Left lobe of liver (tissue), 2 donors: ENCODE measurements at places on chromosomes 6 and 20. TPM values are rescaled to one million over a fixed set of nuclear protein-coding genes. Genes with fewer than 3 reads are reported as not detected.

- no peak for DNase-seq
Observed at GRCh38 chr20:58461899-58462298, 53.3 kb downstream of the APCDD1L start.

DNA sequence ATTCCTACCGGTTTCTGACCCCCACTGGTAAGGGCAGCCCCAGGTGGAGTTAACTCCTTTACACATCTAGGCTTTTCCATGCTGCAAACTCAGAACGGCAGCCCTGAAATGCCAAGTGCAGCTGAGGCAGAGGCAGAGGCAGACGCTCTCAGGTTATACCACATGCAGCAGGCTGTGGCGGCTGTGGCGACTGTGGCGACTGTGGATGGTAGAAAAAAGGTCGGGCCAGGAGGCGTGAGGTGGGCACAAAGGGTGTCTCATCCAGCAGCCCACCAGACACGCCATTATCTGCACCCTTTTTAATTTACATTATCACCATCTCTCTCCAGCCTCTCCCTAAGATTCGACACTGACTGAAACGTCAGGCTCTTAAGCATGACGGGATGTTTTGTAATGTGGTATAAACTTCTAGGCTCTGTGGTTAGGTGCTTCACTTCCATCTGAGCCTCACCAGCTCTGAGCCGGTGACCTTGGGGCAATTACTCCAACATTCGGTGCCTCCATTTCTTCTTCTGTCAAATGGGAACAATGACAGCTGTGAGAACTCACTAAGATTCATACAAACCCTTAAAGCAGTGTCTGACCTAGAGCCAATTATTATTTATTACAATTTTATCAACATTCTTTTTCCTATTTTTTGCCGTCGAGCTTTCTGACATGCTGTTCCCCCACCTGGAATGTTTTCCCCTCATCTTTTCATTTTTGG is 8.2 kb downstream of the KIZ start:
- DNase-seq = no peak

CLPSL1 gene
- total RNA-seq = not detected

DNA sequence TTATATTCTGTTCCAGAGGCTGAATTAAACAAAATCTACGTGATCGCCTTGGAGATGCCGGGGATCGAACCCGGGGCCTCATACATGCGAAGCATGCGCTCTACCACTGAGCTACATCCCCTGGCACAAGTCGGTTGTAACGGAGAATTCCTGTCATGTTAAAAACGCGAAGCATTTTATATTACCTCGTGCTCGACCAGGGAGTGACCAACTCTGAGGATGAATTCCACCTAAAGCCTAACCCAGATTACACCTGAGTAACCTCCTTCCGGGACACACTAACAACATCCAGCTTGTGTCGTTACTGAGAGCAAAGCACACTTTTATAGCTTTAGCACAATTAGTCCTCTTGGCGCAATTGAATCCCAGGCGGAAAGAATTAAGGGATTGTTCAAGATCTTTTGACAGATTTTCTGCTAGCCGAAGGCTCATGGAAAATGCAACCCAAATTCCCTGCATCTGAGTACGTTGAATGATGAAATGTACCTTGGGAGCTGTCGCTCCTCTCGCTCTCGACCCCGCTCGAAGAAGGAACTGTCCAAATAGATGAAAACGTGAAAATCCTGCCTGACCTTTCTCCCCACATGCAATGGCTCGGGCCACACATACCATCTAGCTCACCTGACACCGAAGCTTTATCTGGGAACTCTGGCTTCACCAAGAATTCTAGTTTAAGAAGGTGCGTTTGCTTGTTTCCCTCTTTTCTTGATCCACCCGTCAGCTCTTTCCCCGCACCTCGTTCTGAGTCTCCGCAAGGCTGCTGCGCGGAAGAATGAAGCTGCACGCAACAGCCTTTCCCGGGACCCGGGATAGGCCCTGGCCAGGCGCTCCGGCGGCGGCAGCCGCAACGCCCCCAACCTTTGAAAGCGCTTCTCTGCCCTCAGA is 148.3 kb downstream of the GPX5 start:
- DNase-seq = no peak

HLA-DQA1 gene
- total RNA-seq = 1.2 TPM

DNA sequence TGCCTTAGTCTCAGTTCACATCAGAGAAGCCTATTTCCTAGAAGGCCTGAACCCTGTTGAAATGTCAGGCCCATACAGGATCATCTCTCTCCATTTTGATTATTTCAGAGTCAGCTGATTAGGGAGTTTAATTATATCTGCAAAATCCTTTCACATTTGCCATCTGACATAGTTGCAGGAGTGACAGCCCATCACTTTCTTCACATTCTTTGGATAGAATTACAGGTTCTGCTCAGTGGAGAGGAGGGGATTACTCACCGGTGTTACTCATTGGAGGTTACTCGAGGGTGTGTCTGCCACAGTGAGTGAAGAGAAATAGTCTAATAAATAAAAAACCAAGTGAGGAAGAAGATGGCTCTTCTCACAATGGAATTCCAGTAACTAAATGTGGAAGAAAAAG is 216.8 kb downstream of the TMEM242 start:
- DNase-seq = no peak

ZKSCAN8 gene
- 6.3 TPM for total RNA-seq

GRCh38 chr6:72579865-72580264 is 42.0 kb upstream of the KCNQ5 start:
- no peak for DNase-seq

DNA sequence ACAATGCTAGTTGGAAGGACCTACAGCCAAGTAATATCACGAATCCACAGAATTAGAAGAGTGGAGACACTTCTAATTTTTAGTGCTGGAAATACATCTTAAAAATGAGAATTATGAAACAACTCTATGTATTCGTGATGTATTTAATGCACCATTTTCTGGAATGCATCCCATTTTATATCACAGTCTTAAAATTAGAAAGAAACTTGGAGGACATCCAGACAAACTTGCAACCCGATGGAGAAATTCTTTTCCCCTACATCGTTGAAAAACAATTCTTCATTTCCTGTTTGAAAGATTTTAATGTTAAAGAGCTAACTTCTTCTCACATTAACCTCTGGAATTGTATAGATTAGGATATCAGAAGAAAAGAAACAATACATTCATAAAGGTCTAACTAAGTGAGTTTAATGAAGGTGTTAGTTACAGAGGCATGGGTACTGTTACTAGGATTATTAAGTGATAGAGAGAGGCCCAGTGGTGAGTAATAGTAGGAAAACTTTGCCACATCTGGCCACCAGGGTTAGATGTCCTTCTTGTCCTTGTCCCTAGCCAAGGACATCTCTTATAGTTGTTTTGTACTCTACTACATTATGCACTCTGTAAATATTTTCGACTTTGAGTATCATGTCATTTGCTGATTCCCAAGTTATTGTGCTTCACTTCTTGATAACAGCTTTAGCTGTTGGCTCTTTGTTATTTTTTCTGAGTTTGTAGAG is 502.4 kb upstream of the PTCHD4 start:
- no peak for DNase-seq

DNA sequence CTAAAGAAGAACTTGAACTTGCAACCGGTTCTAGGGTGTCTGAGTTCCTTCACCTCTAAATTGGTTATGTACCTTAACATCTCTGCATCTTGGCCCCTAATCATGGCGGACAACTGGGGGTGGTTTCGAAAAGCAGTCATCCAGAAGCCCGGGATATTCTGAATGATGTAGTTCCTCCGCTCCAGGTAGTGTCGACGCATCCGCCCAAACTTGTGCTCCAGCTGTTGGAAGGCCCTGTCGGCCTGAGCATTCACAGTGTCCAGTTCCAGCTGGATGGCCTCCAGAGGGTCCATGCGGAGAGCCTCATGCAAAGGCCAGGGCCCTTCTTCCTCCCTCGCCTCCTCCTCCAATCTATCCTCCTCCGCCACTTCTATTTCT is 887 bp downstream of the TSPYL1 start:
- DNase-seq = peak; percentile 66
